ENCODE measurements at places on chromosomes 7 and 10.

- DNase-seq: no peak
These were observed 971 bp downstream of the AEBP1 start for GRCh38 chr7:44104860-44105771.

DNA sequence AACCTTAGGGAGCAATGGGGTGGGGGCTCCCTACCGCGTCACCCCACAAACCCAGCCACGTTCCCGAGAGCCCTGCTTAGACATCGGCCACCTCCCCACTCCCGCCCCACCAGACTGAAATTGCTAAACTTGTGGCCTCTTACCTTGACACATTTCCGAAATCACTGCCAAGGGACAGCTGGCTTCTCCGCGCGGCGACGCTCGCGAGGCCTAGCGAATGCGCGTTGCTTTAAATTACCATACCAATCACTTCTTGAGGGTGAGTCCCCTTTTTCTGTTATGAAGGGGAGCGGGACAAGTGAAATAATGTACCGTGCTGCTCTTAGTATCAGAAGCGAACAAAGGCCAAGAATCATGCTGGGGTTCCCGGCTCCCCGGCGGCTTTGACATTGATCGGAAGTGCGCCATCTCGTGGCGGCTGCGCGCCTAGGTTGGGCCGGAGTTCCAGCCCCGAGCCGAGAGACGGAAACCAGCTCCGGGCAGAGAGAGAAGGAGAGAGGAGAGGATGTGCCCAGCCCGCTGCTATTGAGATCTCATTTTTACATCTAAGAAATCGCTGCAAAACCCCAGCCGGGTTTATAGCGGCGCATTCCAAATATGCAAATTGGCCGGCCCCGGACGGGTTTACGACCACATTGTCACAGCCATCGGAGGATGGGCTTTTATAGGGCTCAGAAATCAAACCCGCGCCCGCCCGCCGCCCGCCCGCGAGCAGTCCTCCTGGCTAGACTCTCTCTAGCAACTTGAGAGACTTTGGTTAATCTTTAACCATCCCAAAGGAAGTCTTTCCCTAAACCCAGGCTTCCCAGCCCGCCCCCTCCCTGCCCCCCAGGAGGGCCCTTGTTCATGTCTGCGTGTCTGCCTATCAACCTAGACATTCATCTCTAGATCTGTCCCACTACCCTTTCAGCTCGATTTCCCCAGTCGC, 5.3 kb downstream of the HOXA11 start:
- no peak for DNase-seq

GRCh38 chr7:123849855-123850254, 4.9 kb downstream of the HYAL4 start:
- DNase-seq: no peak

DNA sequence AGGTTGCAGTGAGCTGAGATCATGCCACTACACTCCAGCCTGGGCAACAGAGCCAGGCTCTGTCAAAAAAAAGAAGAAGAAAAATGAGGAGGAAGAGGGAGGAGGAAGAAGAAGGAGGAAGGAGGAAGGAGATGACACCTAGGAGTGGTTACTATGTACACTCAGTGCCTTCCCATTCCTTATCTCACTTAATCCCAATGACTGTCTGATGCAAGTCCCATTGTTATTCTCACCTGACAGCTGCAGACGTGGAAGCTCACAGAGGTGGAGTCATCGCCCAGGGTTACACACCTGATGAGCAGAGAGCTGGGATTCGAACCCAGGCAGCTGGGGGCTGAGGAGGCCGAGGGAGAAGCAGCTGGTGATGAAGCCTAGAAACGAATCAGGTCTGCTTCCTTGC, 258.8 kb downstream of the SNX10 start:
- no peak for DNase-seq

DNA sequence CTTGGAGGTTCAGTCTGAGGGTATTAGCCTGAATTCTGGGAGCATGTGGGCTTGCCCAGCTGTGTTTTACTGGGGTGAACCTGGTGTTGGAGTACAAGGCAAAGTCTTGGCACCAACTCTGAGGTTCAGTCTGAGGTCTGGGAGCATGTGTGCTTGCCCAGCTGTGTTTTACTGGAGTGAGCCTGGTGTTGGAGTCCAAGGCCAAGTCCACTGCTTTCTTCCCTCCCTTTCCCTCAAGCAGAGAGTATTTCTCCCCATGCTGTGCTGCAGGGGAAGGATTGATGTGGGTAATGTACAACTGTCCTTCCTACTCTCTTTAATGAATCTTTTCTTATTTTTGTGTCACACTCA, 236.1 kb downstream of the NXPH1 start:
- DNase-seq: no peak
